ENCODE measurements at places on chromosomes 6 and 20.
A peak's percentile ranks its signal among the peaks of the same experiment; 100 is the strongest.

DNA sequence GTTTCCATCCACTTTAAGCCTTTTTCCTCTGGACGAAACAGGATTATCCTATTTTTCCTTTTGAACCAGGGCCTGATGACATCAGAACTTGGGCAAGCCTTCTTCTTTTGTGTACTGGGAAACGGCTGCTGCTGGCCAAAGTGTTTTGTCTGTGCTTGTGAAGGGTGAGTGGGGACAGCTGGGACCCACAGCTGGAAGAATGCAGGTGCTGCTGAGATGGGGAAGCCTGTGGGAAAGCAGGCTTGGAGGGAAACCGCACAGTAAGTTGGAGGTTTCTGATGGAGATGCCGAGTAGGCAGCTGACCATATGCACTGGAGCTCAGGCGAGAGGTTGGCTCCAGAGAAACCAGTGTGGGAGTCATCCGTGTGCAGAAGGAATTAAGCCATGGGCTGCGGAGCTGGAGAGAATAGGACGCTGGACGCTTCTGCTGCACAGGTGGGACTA, 8.5 kb upstream of the PSMG4 start:
- DNase-seq = no peak

DNA sequence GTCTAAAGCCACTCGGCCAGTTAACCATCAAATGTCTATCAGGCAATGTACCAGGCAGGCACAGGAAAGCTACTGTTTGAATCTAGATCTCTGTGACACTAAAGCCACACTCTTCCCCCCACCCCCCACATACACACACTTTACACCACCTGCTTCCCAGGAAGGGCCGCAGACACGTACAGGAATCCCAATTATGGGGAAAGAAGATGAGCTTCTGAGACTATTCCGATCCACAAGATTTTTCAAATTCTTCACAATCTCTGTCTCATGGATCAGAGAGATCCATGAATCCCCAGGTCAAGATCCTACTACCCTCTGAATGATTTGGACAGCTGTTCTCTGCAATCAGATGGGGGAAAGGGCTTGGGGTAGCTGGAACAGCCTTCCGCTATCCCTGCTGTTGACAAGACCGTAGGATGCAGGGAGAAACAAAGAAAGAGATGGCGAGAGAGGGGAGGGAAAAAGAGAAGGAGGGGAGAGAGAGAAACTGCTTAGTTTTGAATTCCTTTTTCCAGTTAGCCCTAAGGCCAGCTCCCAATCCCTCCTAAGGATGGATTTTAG, 25.4 kb upstream of the RIMS4 start:
- no peak for DNase-seq

GRCh38 chr6:18488004-18488403, 100.9 kb downstream of the RNF144B start:
- no peak for DNase-seq

- DNase-seq = no peak
Observed at GRCh38 chr6:145137425-145137824, 597.9 kb downstream of the EPM2A start.

- no peak for DNase-seq
Observed at GRCh38 chr6:25670793-25671513, 18.9 kb downstream of the SCGN start.

- no peak for DNase-seq
Observed at GRCh38 chr6:54892831-54893230, 46.3 kb downstream of the FAM83B start.

GRCh38 chr6:166921570-166921969, 34.8 kb downstream of the RNASET2 start:
- no peak for DNase-seq

- no peak for DNase-seq
Observed at GRCh38 chr6:1972962-1973361, 272.4 kb downstream of the GMDS start.

DNA sequence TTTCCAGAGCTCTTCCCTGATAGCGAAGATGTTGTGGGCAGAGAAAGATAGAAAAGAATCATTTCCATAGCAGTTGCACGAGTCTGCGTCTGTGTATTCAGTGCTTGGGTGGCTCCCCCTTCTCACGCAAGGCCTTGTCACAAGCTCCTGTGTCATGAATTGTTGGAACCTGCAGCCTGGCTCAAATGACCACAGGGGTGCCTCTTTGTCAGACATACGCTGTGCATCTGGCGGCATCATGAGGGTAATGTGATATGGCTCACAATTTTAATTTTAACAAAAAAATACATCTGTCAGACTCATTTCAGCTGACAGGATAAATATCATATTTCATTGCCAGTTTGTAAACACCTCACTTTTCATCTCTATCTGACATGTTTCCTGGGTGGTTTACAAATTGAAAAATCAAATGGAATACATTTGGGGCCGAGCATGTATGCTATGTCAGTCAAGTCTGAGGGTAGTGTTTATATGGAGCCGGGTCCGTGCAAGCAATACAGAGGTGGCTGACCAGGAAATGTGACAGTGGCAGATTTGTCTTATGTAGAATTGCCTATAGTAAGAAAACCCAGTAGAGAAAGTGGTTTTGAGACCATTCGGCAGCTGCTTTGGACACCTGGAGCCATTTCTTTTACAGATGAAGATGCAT, 90.9 kb downstream of the CAP2 start:
- no peak for DNase-seq

DNA sequence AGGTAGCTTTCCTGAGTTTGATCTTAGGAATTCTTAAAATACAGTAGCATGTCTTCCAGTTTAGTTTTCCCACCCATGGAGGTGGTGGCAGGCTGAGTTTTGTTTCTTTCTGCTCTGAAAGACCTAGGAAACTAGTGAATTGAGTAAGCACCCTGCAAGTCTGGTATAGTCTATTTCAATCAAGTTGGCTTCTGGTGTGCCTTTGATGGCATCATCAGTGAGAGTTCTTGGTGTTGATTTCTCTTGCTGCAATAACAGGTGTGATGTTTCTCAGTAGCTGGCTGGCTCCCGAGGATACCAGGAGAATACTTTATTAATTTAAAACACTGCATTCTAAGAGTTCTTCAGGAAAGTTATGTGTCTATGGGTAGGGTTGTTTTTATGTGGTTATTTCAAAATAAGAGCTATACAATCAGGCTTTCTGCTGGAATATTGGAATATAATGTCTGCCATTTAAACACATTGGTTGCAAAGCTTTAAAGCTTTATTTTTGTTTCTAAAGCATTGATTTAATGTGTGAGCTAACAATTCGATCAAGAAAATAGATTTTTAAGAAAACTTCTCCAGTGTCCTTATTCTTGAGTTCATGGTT, 19.0 kb downstream of the VAPB start:
- DNase-seq = peak; percentile 28

DNA sequence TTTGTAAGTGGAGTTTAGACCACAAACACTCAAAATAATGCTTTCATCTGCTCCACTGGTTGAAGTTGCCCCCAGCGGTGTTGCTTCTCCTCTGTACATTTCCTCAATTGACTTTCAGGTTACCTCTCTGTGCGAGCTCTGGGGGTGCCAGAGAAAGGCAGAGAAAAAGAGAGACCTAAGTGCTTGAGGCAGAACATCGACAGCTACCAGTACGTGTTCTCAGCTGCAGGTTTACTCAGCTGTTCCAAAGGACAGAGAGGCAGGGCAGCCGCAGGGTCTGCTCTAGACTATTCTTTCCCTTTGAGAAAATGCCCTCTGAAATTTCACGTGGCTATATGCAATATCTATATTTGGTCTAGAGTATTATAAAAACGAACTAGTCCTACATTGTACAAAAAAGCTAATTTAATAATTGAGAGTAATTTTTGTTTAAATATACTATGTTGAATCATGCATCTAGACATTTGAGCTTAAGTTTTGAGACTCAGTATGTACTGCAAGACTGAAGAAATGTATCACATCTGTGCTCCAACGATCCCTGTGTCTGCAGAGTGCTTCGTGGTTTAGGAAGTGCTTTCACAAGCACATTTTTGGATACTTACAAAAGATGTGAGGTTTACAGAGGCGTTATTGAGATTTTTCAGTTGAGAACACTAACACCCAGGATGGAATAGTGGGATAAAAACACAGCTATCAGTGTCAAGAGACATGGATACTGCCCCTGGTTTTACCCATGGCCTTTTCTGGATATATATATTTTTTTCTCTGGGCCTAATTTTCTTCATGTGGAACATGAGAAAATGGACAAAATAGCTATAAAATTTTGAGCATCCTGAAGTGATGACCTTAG, 453.6 kb upstream of the FLRT3 start:
- DNase-seq = no peak

DNA sequence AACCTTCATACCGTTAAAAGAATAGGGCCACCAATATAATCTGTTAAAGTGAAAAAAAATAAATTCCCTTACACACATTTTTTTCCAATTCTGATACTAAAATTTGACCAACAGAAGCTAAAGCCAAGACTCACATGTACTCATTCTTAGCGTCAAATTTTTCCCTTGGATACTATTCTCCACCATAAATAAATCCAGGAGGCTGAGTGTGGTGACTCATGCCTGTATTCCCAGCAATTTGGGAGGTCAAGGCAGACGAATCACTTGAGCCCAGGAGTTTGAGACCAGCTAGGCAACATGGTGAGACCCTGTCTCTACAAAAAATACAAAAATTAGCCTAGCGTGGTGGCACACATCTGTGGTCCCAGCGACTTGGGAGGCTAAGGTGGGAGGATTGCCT, 43.9 kb downstream of the SCML4 start:
- DNase-seq = no peak

- DNase-seq = peak; percentile 63
Observed at GRCh38 chr6:3456898-3457709, at the start of gene SLC22A23. Gene SLC22A23 (minus strand): TSS chr6:3457050. CDS start chr6:3456559, 491 bp downstream.

GRCh38 chr6:106787327-106788196, 158.2 kb downstream of the QRSL1 start:
- DNase-seq = no peak

GRCh38 chr6:5012519-5012918, 8.7 kb upstream of the RPP40 start:
- DNase-seq = no peak

- DNase-seq = no peak
Observed at GRCh38 chr6:160394654-160395035, 46.5 kb downstream of the SLC22A3 start.

GRCh38 chr6:16731478-16732051, 29.7 kb downstream of the ATXN1 start:
- peak; percentile 34 for DNase-seq

GRCh38 chr20:50267041-50267865, 76.6 kb downstream of the CEBPB start:
- no peak for DNase-seq

DNA sequence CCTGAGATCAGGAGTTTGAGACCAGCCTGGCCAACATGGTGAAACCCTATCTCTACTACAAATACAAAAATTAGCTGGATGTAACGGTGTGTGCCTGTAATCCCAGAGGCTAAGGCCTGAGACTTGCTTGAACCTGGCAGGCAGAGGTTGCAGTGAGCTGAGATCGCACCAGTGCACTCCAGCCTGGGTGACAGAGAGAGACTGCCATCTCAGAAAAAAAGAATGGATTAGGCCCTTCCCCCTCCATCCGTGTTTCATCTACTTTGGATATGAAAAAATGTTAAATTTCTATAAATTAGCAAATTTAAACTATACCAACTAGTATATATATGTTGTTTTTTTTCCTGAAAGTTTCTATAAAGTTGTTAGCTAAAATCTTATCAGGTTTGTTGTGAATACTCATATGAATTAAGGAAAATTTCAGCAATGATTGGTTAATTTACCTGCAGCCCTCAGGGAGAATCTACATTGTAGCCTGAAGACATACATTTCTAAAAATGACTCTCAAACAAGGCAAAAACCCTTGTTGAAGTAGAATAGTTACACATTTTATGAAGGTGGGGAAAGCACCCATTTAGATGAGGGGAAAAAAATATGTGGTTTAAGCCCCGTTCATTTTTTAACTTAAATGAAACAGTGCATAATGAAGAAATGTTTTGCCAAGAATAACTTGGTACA, 120.9 kb downstream of the TIAM2 start:
- DNase-seq = no peak

DNA sequence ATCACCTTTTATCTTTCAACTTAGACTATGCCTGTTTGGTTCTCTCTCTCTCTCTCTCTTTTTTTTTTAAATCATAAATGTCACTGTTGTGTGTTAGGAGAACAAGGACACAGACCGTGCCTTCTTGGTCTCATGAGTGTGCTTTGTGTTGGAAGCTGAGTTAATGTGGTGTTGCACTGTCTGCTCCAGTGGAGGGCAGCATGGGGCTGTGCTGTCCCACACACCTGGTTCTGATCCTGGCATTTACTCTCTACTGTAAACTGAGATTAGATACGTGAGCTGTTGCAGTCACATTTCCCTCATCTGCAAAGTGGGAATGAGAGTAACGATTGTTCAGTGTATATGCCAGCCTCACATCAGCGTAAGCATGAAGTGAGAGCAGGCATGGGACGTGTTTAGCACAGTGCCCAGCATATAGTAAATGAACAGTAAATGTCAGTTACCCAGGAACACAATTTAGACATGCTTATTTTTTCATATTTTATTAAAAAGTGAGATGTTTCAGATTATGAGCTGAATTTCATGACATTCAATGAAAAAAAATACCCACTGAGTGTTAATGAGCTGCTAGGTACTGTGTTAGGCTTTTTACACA, 161.1 kb downstream of the FARS2 start:
- no peak for DNase-seq

GRCh38 chr20:20195021-20195705, 142.8 kb downstream of the CFAP61 start:
- DNase-seq = no peak

GRCh38 chr6:15025446-15025845, 220.4 kb upstream of the JARID2 start:
- no peak for DNase-seq

DNA sequence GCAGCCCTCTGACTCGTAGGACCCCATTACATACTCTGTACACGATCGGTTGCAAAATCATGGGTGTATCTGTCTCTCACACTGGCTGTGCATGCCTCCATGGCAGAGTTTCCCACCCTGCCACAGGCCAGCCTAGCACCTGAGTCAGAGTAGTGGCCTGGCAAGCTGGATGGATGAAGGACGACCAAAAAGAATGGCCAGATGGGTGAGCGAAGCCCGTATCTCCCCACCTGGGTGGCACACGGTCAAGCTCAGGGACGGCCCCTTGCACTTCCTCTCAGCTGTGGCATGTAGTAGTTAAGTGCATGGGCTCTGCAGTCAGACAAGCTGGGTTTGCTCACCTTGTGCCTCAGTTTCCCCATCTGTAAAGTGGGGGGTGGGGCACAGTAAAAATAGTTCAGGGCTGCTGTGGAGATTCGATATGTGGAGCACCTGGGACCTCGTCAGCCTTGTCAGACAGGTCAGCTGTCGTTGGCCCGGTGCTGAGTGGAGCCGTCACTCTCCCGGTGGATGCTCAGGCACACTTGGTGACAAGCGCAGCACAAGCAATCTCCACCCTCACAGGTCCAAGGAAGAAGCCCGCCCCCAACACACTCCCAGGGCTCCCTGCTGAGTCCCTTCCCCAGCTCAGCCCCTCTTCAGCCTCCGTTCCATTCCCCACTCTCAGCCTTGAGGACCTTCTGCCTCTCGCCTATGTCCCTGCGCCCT, 12.6 kb downstream of the CPNE5 start:
- no peak for DNase-seq

Data from stimulated activated naive CD8-positive, alpha-beta T cell treated with anti-CD3 and anti-CD28 coated beads, Interleukin-15, amount 100 ng/mL, for 72 hours (primary cell).